ENCODE measurements at places on chromosomes 5 and 9.
A peak's percentile ranks its signal among the peaks of the same experiment; 100 is the strongest.

GRCh38 chr5:115544043-115544435, 536 bp downstream of the FEM1C start:
- DNase-seq, result peak; percentile 55

DNA sequence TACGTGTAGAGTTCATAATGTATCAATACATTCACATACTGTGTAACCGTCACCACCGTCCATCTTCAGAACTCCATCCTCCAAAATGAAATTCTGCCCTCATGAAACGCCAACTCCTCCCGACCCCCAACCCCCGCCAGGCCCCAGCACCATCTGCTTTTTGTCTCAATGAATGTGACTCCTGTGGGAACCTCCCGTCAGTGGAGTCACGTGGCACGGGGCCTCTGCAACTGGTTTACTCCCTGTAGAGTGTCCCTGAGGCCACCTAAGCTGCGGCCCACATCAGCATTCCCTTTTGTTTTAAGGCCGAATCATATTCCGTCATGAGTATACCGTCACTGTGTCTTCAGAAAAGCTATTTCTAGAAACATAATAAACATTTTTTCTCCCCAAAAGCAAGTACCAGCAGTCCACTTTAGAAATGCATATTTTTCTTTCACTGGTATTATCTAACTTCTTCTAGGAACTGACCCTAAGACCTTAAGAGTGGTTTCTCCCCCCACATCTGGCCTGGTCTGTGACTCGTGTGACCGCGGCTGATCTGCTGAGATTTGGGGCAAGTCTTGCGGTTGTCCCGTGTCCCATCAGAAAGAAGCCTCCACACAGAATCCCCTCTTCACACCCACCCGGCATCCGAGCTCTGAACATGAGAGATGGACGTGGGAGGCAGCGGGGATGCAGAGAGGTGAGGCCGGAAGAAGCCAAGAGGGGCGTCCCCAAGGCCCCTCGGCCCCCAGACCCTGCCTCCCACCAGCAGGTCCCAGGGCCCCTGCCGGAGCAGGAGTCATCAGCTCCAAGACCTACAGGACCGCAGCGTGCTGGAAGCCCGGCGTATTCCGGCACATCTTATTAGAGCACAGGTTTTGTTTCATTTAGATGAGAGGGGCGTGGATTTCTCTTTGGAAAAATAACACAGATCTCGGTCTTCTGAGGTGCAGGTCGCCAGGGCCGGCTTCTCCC, 38.3 kb downstream of the SLC6A3 start:
- no peak for DNase-seq

GRCh38 chr9:134226221-134226930, 62.0 kb upstream of the RNU6ATAC start:
- no peak for DNase-seq

GRCh38 chr5:38845526-38846378, at the start of gene OSMR:
TSS of gene OSMR (plus strand) at chr5:38846012. CDS start at chr5:38869045, 23,033 bp downstream.
- peak; percentile 99 for DNase-seq

GRCh38 chr9:106862821-106863720, at the start of gene ZNF462:
TSS of gene ZNF462 (plus strand) at chr9:106863166. CDS start at chr9:106923384, 60,218 bp downstream.
- DNase-seq, result peak; percentile 87

- no peak for DNase-seq
Observed at GRCh38 chr9:87359958-87360601, 137.6 kb upstream of the DAPK1 start.

DNA sequence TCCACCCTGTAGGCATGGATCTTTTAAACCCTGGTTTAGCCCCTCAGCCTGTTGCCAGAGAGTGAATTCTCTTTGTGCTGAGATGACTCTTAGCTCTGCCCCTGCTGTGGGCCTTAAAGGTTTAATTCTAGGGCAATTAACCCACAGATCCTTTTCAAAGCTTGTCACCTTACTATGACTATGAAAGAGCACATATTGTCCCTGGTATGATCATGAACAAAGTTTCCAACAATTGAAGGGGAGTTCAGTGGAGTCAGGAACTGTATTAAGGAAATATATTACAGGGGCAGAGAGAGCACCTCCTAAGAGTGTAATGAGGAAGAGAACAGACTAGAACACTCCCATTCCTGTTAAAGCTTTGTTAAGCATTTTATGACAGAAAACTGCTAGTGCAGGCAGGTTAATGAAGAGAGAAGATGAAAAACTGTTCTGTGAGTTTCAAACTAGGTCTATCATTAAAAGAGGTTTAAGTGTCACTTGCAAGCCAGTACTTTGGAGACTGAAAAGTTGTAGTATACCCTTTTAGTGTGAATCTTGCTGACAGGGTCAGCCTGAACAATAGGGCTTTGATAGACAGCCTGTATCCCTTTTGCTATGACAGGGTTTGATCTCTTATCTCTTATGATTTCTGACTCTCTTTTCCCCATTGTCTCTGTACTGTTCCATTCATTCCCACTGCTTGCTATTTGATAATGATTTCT, 104.2 kb upstream of the ELL2 start:
- DNase-seq, result peak; percentile 36

DNA sequence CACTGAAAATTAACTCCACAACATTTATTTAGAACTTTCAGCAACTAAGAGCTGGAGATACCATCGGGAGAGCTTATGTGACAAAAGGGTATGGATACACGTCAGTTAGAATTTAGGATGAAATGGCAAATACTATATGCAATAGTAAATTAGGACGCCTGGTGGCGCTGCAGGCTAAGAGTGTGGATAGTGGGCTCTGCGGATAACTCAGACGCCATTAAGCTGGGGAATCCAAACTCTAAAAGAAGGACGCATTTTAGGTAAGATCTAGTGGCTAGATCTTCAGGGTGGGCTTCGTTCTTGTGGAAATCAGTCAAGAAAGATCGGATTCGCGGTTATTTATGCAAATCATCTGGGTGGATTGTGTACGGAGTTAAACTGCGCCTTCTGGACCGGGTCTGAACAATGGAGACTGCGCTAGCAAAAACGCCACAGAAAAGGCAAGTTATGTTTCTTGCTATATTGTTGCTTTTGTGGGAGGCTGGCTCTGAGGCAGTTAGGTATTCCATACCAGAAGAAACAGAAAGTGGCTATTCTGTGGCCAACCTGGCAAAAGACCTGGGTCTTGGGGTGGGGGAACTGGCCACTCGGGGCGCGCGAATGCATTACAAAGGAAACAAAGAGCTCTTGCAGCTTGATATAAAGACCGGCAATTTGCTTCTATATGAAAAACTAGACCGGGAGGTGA, at the start of gene PCDHB5:
PCDHB5 (plus strand) TSS at position 177 of the 688 bp plus-strand sequence; CDS start at position 406, 229 bp downstream.
- DNase-seq, result peak; percentile 53

DNA sequence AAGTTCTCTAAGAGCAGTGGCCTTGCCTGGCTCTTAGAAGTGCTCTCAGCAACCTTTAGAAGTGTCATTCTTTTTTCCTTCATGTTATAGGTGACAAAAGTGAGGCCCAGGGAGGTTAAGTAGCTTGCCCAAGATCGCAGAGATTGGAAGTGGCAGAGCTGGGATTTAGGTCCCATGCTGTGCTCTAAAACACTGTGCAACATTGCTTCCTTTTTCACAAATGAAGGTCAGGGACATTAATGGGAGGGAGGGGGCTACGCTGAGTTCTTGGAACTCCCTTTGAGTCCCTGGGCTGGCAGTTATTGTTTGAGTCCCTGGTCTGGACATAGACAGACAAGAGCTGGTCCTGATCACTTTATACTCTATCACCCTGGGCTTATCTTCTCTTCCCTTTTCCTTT, 45.3 kb downstream of the PAM start:
- DNase-seq, result no peak

DNA sequence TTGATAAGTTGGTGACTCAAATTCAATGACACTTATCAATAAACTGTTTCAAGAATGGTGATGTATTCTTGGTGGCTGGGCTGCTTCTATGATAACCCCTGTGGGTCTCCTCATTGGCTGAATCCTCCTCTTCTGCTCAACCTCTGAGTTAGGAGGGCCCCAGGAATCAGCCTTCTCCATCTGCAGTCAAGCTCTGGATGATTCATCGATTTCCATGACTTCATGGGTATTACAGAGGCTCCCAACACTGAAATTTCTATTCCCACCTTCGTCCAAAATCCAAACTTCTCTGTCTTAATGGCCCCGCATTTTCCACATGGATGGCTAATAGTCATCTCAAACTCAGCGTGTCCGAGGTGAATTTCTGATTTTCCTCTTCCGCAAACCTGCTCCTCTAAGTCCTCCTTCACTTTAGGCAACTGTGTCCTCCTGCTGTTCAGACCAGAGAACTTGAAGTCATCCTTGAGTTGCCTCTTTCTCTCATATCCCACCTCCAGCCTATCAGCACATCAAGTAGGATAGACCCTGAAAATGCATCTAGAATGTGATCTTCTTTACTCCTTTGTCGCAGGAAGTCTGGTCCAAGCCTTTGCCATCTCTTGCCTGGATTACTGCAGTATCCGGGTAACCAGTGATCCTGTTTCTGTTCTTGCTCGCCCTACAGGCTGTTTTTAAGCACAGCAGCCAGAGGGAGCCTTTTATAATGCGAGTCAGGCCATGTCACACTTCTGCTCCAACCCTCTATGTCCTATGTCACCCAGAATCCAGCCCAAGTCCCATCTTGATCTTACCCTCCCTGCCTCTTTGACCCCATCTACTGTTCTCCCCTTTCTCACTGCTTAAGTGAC, 41.4 kb upstream of the IL7R start:
- peak; percentile 45 for DNase-seq

Data from kidney tubule cell (primary cell).